Stimulated activated CD8-positive, alpha-beta memory T cell treated with anti-CD3 and anti-CD28 coated beads, Interleukin-15, amount 100 ng/mL, for 24 hours (primary cell): ENCODE measurements at places on chromosomes 4 and X.
A peak's percentile ranks its signal among the peaks of the same experiment; 100 is the strongest.

- DNase-seq, result no peak
Observed at GRCh38 chr4:175252642-175253041, 334.5 kb downstream of the ADAM29 start.

GRCh38 chr4:107913283-107913899, 18.0 kb upstream of the CYP2U1 start:
- no peak for DNase-seq

- no peak for DNase-seq
Observed at GRCh38 chr4:75698162-75698962, 25.2 kb upstream of the G3BP2 start.

- no peak for DNase-seq
Observed at GRCh38 chrX:2703991-2704369, 12.9 kb downstream of the CD99 start.

- DNase-seq, result no peak
Observed at GRCh38 chrX:136219893-136220292, 31.3 kb downstream of the MAP7D3 start.

- no peak for DNase-seq
Observed at GRCh38 chrX:103453655-103454054, 65.6 kb downstream of the RAB40A start.

- no peak for DNase-seq
Observed at GRCh38 chr4:100716416-100716815, 198.6 kb upstream of the EMCN start.

GRCh38 chr4:63795301-63795700, 613.9 kb downstream of the TECRL start:
- no peak for DNase-seq

DNA sequence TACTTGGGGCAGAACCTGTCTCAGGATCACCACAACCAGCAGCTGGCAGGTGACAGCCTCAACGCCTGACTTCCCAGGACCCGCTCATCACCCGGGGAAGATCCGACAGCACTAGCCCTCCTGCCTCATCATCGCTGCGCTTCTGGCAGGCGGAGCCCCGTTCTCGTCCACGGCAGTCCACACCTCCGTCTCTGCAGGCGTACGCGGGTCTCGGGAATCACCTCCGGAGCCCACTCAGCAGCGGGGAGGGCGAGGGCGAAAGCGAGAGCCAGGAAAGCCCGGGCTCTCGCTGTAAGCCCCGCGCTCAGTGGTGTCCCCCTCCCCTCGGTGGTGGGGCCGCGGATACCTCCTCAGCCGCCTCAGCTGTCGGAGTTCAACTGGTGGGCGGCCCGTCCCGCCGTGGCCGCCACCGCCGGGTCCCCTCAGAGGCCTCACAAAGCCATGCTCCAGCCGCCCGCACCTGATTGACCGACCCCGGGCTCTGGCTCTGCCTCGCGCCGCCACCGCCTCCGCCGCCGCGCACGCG, 518 bp upstream of the CNKSR2 start:
- peak; percentile 0 for DNase-seq

- no peak for DNase-seq
Observed at GRCh38 chr4:72987741-72988729, 81.5 kb downstream of the COX18 start.

- no peak for DNase-seq
Observed at GRCh38 chr4:173231916-173232315, 63.3 kb downstream of the GALNT7 start.

DNA sequence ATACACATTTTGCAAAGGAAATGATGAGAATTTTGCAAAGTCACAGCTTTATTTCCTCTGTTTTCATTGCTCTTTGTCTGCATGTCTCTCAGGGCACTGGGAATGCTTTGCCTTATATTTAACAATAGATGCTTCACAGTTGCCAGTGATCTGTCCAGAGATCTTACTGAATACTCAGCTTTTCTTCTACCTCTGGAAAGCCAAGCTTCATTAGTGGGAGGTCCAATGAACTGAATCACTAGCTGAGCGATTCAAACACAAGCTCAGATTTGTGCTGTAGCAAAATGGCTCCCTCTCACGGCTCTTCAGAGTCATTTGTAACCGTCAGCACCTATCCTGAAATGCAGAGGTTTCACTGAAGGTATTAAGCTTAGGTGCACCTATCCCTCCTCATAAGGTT, 138.9 kb downstream of the DCLK2 start:
- DNase-seq, result no peak

DNA sequence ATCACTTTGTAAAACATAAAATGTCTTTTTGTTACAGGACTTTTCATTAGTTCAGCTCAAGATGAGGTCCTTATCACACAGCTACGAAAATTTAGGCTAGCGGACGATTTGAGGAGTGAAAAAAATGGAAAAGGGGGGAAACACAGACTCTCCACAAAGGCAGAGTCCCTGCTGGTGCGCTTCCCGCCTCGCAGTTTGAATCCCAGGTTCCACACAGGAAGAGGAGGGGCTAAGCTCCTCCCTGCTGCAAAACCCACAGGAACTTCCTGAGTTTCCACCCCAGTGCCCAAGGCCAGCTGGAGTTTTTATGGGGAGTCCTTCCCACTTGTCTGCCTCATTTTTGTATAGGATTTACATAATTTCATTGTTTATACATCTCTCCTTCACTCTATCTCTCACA, 11.2 kb downstream of the ADAM29 start:
- no peak for DNase-seq

DNA sequence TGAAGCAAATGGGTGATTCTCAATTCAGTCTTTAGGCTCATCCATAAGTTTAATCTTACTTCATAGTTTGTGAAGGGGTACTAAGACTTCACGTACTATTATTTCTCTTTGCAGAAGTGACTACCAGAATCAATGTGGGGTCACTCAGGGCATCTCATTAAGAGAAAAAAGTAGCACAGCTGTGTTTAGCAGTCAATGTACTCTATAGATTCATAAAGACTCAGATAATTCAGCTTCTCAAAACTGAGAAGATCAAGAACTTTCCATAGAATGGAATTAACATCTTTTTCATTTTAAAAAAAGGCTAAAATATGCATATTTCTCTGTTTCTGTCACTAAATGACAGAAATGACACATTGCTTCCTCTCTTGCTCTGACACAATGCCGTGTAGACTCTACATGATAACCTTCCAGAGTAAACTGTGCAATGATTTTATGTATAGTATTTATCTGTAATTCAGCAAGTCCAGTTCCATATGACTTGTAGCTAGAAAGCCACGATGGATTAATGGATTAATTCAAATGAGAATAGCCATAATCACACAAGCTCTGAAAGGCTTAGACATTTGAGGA, 20.3 kb upstream of the LSM6 start:
- DNase-seq, result no peak

DNA sequence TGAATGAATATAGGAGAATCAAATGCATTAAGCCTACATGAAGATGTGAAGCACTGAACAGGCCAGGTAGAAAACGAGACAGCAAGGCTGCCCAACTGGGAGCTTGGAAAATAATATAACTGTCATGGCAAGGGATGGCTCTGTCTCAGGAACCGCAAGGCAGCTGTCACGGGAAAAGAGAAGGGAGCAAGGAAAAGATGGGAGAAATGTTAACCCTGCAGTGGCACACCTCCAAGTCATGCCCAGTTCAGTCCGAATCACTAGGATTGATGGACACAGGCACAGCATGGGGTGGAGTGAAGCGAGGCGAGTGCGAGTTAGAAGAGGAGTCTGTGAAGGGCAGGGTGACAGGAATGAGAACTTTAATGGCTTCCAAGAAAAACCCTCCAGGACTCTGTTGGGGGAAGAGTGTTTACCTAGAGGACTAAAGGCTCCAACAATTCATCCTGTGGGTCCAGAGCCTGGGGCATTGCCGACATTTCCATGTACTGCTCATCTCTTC, 144.1 kb upstream of the ETNPPL start:
- DNase-seq, result no peak

- DNase-seq, result no peak
Observed at GRCh38 chr4:80073473-80074008, 512 bp upstream of the ANTXR2 start.

- no peak for DNase-seq
Observed at GRCh38 chrX:42020225-42020624, 96.9 kb upstream of the CASK start.

DNA sequence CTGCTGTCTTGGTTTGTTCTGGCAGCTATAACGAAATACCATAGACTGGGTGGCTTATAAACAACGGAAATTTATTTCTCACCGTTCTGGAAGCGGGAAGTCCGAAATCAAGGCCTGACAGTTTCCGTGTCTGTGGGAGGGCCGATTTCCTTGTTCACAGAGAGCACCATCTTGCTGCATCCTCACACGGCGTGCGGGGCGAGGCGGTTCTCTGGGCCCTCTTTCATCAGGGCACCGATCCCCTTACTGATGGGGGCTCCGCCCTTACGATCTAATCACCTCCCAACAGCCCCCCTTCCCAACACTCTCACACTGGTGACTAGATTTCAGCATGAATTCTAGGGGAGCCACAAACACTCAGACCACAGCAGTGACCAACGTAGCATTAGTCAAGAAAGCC, 578.3 kb upstream of the FAT1 start:
- no peak for DNase-seq

- DNase-seq, result peak; percentile 58
Observed at GRCh38 chrX:9312922-9313867, 151.7 kb upstream of the TBL1X start.

DNA sequence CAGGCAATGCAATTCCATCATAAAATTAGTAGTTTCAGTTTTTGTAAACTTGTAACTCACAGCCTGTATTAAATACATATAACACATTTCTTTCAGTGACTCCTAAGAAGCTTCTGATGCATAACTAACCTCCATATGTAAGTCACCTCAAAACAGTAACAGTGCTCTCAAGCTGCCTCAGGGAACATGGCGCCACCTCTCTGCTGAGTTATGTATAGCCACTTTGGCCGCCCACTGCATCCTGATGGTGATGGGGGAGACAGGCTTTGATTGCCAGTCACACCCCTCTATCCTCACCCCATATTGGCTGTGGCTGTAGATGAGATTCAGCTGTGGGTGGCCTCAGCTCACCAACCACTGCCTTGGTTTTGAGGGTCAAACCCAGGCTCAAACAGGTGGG, 54.3 kb downstream of the LRBA start:
- DNase-seq, result peak; percentile 26

GRCh38 chrX:9859711-9860555, 73.7 kb downstream of the SHROOM2 start:
- no peak for DNase-seq

GRCh38 chrX:97267396-97268181, 383.9 kb downstream of the RPA4 start:
- no peak for DNase-seq

- no peak for DNase-seq
Observed at GRCh38 chr4:122555216-122555615, 65.7 kb downstream of the IL21 start.

DNA sequence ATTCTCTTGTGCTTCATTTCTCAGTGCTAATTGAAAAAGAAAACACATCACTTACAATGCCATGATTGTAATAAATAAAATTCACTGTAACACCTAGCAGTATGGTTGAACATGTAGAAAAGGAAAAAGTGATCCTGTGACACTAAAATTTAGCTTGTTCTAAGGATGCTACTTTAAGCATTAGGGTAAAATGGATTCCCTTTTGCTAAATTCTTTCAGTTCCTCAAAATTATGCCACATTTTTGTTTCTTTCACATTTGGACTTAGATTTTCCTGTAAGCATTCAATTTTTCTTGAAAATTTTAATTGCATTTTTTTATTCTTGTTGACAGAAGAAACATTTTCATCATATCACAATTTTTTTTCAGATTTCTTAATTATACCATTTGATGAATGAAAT, 19.4 kb downstream of the TET2 start:
- DNase-seq, result no peak

DNA sequence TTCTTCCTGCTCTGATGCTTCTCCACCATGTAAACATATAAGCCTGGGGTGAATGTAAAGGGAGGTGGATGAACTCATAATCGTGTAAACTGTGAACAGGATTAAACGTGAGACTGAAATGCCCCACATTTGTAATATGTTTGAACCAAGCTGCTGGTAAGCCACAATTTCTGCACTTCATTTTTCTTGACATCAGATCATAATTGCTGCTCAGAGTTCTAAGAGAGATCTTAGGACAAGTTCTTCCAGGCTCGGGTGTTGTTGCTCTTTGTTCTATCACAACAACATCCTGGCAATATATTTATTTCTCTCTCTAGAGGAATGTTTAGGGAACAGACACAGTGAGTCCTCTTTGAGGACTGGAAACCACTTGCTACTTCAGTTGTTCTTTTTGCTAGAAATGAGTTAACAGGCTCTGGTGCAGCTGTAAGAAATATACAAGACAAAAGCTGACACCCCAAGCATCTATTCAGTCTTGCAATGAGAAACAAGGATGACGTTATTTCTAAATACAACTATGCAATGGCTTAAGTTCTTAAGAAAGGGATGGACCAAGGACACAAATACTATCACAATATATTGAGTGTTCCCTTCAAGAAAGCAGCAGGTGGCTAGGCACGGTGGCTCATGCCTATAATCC, 59.6 kb downstream of the LNX1 start:
- DNase-seq, result no peak

DNA sequence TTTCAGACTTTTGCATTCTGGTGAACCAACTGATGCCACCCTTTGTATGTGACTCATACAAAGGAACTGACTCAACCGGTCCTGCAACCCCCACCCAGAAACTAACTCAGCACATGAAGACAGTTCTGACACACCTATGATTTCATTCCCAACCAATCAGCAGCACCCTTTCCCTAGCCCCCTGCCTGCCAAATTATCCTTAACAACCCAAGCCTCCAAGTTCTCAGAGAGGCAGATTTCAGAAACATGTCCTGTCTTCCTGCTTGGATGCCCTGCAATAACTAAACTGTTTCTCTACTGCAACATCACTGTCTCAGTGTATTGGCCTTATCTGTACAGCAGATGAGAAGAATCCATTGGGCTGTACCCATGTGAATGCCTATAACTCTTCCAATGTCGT, 284.7 kb downstream of the CAMK2D start:
- DNase-seq, result no peak

GRCh38 chr4:40055511-40055862, 1.2 kb upstream of the N4BP2 start:
- no peak for DNase-seq

DNA sequence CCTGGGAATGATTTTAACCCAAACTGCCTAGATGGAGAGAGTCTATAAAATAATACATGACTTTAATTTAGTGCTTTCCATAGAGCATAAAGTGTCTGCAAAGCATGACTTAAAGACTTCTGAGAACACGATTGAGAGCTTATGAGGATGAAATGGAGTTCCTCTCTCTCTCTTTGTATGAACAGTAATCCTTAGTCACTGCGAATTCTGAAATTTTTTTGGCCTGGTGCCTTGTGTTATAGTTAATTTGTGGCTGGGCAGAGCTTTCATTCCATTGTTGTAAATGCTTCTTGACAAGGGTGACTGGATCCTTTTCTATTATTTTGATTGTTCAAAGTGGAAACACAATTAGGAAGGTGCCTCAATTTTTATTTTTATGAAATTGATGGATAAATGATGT, 179.5 kb downstream of the CEP135 start:
- no peak for DNase-seq

DNA sequence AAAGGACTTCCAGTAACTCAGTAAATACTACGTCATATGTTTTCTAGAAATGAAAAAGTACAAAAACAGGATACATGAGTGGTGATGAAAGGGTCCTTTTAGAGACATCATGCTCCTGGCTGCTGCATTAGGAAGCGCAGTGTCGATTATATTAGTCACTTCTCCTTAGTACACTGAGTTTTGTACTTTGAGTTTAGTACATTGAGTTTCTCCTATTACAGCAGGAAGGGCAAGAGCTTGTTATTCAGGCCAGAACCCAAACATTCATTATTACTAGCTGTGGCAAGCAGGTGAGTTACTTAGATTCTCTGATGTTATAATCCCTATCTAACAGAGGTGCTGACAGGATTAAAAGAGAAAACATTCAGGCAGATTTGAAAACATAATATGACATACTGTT, 21.3 kb downstream of the RPGR start:
- no peak for DNase-seq
